NCI-H748 treated with DMSO at 0.1 percent for 48 hours (cell line): ENCODE measurements at places on chromosomes 2 and 18.

- DNase-seq: no peak
Observed at GRCh38 chr18:2644535-2644934, 11.0 kb upstream of the SMCHD1 start.

DNA sequence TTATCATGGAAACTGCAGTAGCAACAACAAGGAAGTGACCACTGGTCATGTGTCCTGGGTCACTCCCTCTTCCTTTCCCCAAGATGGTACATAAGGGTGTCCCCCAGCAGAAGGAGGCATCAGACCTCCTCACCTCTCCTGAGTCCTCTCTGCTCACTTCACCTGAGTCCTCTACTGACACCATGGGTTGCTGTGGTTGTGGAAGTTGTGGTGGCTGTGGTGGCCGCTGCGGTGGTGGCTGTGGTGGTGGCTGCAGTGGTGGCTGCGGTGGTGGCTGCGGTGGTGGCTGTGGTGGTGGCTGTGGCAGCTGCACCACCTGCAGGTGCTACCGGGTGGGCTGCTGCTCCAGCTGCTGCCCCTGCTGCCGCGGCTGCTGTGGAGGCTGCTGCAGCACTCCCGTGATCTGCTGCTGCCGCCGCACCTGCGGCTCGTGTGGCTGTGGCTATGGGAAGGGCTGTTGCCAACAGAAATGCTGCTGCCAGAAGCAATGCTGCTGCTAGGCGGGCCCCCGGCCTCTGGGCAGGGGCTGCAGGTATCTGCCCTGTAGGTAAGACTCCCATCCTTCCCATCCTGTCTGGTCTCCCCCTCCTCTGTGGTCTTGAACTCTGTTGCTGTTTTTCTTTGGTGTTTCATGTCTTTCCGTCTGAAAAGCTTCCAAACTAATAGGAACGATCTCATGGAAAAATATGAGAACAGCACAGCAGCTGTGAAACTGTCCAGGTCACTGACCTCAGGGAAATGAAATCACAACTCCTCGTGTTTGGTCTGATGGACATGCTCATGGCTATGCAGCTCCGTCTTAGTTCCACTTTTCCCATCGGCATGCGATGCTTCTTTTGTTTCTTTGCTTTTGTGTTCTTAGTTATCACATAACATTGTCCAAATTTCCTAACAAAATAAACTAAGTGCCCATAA lies at the start of gene SCYGR4:
Gene SCYGR4 (plus strand): TSS at position 183 of the 915 bp plus-strand sequence. CDS start 0 bp downstream, at position 183.
- no peak for DNase-seq

- no peak for DNase-seq
Observed at GRCh38 chr2:168371273-168372019, 84.6 kb upstream of the CERS6 start.

DNA sequence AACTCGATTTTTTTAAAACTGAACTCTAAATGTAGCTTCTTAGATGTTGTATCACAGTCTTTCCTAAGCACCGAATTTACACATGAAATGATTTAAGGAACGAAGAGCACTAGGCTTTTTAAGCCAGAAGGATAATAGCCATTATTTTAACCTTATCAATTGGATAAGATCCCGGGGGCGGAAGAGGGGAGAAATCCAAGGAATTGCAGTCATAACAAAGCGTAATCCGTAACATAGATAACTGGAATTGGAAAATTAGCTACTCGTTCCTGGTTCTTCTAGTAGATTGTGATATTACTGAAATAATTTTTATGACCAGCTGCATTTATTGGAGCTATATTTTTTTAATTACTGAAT lies 988 bp upstream of the KANSL1L start:
- DNase-seq: peak; percentile 37

DNA sequence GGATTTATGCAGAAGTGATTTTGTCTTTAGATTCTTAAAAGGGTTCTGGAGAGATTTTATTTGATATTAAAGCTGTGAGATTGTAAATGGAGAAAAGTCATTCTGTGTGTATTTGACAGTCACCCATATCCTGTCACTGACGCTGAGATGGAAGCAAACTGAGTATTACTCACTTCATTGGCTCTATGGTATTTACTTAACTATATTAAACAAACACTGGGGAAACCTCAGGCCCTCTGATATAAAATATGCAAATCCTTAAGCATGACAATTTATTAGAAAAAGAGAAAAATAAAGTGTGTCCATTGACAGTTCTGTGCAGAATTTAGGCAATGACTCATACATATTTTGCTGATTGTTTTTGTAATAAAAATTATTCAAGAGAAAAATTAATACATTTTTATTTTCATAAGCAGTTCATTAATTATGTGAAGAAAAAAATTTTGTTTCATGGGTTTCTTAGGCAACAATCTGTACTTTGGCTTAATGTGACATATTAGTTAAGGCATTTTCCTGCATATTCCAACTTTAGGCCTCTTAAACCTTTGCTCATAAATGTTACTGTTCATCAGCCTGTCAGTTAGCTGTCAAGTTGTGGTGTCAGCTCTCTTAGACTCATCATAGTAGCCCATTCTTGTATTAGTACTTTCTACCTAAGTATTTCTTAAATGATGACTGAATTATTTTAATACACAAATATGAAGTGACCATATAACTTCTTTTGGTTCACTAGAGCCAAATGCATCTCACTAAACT lies 99.9 kb downstream of the PARD3B start:
- DNase-seq: no peak

- DNase-seq: no peak
Observed at GRCh38 chr18:5770176-5770575, 125.1 kb downstream of the TMEM200C start.

GRCh38 chr2:39481611-39482010 lies 44.5 kb upstream of the MAP4K3 start:
- no peak for DNase-seq

DNA sequence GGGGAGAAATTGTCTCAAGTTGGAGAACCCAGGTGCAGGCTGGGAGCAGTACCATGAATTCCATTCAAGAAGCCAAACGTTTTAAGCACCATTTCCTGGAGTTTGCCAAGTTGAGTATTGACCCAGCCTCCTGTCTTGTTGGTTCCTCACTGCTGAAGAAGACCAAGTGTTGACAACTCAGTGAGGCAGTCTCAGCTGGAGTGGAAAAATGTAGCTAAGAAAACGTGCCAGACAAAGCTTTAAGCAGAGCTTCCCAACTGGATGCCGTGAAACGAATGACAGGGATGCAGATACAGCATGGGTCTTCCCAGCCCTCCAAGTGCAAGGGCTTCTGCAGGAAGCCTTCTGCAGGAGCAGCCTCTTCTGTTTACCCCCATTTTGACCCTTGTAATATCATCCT lies 778 bp upstream of the INPP1 start:
- no peak for DNase-seq

DNA sequence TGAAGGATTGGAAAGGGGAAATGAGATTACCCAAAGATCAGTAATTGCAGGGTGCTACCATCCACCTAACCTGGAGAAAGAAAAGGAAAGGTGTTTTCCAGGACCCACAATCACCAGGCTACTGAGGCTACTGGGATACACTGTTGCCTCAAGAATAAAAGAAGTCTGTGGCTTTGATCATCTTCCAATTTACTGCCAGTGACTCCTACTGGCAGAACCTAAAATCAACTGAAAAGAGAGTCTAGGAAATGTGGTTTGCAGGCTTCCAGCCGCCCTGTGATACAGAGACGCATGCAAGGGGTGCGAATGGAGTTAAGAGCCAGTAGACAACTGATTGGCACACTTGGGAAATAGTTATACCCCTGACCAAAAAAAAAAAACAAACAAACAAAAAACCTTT lies 16.6 kb upstream of the TTL start:
- DNase-seq: no peak

DNA sequence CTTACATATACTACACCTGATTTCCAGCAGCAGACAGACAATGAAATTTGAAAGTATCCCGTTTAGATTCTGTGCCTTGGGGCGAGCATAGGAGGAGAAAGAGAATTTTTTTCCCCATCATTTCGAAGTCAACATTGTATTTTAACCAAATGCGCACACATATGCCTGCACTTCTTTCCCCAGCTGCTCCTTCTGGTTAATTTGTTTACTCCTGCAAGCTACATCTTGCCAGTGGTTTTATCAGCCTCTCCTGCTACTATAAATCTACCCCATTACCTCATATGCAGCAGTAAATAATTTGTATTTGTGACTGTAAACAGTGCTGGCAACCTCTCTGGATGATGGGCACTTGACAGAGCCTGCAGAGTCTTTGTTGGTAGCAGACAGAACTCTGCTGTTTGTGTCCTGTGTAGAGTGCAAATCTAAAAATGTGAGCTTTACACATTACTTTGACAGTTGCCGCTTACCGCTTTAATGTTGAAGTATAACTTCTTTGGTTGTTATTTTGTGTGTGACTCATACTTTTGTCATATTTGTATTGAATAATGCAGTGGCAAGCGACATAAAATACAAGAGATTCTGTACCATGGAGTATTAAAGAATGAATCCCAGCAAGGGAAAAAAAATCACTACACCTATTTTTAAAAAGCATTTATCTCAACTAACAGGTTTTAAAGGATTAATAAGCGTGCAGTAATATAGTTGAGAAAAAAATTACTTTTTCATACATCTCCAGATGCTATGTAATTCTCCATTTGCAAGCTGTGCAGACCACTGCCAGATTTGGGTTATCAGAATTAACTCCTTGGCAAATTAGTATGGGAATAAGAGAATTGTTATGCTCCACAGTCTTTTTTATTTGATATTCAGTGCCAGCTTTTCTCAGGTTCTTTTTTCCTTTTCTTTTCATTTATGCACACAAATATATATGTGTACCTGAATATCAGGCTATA lies 536.8 kb downstream of the XIRP2 start:
- no peak for DNase-seq

- DNase-seq: no peak
Observed at GRCh38 chr18:50982802-50983179, 15.0 kb downstream of the ELAC1 start.

DNA sequence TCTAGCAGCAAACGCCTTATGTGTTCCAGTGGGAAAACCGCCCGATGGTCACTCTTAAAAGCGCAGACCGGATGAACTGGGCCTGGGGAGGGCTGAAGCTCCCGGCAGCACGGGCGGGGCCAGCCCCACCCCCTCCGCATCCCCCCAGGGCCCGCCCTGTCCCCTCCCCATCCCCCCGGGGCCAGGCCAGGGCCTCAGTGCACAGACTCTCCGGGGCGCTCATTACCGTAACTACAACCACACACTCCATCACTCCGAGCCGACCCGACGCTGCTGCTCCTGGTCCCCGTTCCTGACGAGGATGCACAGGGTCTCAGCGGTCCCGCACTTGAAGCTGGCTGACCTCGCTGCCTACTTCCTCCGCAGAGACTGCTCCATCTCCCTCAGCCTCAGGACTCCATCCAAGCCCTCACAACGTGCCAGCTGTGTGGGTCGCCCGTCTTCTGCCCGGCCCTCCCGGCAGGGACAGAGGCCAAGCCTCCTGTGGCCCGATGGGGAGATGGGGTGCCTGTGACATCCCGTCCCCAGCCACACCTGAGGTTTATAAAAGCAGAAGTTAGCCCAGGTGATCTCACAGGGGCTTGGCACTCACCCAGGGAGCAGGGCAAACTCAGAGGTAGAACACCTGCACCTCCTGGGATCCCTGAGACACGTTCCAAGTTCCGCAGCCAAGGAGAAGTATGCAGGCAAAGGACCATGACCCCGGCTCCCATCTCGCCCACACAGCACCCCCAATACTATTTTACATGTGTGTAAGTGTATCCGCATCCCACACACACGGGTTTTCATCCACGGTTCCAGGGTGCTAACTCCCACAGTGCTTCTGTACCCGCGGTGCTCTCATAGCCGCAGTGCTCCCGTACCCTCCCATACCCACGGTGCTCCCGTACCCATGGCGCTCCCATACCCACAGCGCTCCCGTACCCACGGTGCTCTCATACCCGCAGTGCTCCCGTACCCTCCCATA lies 36.0 kb downstream of the SLC66A2 start:
- DNase-seq: no peak

DNA sequence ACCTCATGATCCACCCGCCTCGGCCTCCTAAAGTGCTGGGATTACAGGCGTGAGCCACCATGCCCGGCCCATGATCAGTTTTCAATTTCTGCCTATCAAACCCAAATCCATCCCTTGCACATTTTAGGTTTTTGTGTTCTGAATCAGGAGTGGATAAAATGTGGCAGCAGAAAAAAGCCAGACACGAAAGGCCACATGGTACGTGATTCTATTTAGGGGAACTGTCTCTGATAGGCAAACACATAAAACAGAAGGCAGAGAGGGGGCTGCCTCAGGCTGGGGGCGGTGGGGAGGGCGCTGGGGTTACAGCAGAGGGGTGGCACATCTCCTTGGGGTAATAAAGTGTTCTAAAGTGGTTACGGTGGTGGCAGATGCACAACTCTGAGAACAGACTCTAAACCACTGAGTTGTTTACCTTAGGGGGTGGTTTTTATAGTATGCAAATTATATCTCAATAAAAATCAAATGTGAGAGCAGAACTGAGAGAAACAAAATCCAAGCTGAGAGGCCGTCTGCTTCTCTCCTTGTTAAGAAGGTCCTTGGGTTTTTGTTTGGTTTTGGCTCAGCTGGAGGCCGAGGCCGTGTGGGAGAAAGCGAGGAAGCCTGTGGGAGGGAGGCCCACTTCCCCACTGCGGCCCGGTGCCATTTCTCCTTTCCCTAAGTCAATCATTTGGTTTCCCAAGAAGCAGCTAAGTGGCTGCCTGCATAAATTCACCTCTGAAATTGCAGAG lies 78.0 kb downstream of the SOWAHC start:
- DNase-seq: no peak

DNA sequence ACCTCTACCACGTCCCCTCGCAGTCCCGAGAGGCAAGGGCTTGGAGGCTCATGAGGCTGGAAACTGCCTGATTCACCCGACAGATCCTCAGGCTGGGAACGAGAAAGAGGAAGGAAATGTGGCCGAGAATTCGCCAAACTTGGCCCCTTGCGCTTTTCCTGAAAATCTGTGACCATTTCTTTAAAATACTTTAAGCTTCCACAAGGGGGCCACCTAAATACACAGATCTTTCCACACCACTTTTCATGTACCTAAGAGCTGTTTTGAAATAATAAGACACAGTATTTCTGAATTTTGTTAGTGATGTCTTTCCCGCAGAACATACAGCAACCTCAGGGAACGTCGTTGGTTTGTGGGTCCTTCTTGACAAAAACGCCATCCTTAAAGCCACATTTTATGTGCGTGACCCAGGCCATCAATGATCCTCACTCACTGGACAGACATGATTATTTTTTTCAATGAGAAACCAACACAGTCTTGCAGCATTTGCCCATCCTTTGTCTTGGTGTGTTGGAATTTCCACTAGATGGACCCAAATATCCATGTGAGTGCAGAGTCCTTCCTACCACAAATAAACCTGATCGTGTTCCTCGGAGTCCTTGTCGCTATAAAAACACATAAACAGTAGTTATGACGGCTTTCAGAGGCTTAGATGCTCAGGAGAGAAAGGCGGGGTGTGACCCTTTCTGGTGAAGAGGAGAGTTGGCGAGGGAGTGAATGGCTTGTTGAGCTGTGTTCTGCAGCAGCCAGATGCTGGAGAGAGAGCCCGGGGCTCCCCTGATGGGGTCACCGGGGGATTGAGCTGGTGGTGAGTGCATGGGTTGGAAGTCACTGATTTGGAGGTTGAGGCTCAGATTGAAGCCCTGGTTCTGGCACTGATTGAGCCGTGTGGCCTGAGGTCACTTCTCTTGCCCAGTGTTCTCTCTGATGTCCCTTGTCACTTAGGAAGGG lies 25.0 kb downstream of the DCDC2C start:
- DNase-seq: peak; percentile 50

- DNase-seq: no peak
Observed at GRCh38 chr2:129732630-129733026, 246.8 kb upstream of the RAB6C start.
